ENCODE measurements at places on chromosomes 2 and 18. TPM values are rescaled to one million over a fixed set of nuclear protein-coding genes. Genes with fewer than 3 reads are reported as not detected.

DNA sequence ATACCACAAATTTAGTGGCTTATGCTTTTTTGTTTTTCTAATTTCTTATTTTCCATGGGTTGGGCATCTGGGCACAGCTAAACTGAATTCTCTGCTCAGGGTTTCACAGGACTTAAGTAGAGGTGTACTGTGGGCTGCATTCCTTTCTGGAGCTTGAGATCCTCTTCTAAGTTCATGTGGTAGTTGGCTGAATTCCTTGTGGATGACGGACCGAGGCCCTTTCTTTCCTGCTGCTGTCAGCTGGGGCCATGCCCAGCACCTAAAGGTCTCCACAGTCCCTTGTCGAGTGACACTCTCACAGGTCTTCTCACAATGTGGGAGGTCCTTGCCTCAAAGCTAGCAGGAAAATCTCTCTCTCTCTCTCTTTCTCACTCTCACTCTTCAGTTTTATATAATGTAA lies 433.5 kb upstream of the LRATD1 start:
- peak; percentile 15 for DNase-seq
- H3K4me3 ChIP-seq, result no peak overlapping the region
- H3K27me3 ChIP-seq, result no peaks in the 10 kb centered on the region
- H3K36me3 ChIP-seq, result no peaks in the 10 kb centered on the region
- H3K4me1 ChIP-seq, result no peaks in the 10 kb centered on the region

DNA sequence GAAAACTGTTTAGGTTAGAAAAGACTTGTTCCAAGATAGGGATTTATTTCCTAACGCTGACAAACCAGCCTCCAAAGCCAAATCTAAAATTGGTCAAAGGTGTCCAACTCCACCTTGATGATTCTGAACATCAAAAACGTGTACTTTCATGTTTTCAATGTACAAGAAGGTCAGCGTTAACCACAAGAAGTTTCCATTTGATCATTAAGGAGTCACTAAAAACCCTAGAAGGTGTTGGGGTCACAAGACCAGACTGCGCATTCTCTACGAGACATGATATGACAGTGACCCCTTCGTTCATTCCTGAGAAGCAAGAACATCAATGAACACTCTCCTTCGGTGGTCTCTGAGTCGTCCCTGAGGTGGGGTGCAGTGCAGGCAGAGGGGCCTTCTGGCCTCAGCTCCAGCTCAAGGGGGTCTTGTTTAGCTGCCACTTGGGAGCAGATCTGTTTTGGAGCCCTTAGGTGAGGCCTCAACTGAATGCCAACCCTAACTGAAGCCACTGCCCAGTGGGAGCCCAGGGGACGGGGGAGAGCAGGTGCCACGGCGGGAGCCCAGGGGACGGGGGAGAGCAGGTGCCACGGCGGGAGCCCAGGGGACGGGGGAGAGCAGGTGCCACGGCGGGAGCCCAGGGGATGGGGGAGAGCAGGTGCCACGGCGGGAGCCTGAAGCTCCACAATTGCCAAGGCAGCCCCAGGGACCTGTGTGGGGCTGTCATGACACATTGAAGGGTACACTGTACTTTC lies 55.2 kb downstream of the PARD6G start:
- H3K4me3 ChIP-seq, result no peak overlapping the region
- no peaks in the 10 kb centered on the region for H3K36me3 ChIP-seq
- DNase-seq, result no peak
- no peaks in the 10 kb centered on the region for H3K27me3 ChIP-seq

DNA sequence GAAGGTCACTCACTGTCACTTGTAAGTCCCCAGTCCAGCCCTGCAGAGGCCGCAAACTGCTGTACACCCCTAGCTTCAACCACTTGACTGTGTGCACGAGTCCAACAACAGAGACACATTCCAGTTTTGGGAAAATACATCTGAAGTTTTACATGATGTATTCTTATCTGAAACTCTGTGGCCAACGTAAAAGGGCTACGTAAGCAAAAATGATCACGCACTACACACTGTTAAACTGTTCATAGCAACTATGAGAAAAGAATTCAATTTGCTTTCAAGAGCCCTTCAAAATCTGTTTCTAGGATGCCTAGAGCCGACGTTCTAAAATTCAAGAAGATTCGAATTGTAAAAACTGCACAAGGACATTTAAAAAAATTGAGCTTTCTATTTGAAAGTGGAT lies 26.0 kb downstream of the EDAR start:
- no peak overlapping the region for H3K27ac ChIP-seq
- H3K36me3 ChIP-seq, result no peaks in the 10 kb centered on the region
- peaks cover 15% of the 10 kb centered on the region for H3K27me3 ChIP-seq
- no peak for DNase-seq

- no peak overlapping the region for H3K27ac ChIP-seq
- no peak overlapping the region for H3K4me3 ChIP-seq
- H3K4me1 ChIP-seq, result no peaks in the 10 kb centered on the region
- no peaks in the 10 kb centered on the region for H3K36me3 ChIP-seq
- peak; percentile 8 for DNase-seq
- no peaks in the 10 kb centered on the region for H3K27me3 ChIP-seq
These were observed 156.1 kb upstream of the CYRIA start for GRCh38 chr2:16821692-16822091.

- no peaks in the 10 kb centered on the region for H3K36me3 ChIP-seq
- no peaks in the 10 kb centered on the region for H3K4me1 ChIP-seq
- no peak for DNase-seq
- H3K27me3 ChIP-seq, result no peaks in the 10 kb centered on the region
These were observed 572.6 kb upstream of the GCFC2 start for GRCh38 chr2:76283350-76283749.

DNA sequence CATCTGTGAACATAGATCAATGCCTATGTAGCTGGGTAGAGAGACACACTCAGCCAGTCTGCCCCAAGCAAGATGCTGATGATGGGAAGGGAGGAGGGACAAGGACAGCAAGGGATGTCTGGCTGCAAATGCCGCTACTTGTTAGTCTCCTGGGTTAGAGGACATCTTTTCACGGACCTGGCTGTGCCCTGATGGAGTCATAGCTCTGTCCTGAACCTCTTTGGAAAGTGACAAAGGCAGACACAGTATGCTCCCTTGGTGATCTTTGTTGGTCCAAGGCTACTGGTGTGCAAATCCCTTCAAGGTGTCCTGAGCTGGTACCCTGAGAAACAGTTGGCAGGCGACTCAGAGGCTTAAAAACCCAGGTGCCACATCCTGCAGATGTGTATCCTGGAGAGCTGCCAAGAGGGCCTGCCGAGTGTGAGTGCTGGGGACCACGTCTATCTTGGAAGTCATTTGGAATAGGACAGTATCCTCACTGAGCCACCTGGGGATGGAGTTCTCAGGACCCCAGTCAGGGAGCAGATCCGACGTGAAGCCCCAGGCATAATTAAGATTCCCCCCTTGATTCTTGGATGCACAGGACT lies 10.8 kb downstream of the FOSL2 start:
- peaks cover 43% of the 10 kb centered on the region for H3K36me3 ChIP-seq
- H3K27me3 ChIP-seq, result no peaks in the 10 kb centered on the region
- H3K4me3 ChIP-seq, result no peak overlapping the region
- peaks cover 11% of the 10 kb centered on the region for H3K4me1 ChIP-seq
- DNase-seq, result no peak
- H3K27ac ChIP-seq, result no peak overlapping the region

GRCh38 chr2:70083344-70084156 lies 3.7 kb upstream of the PCBP1 start:
- peaks cover 7% of the 10 kb centered on the region for H3K4me1 ChIP-seq
- H3K27ac ChIP-seq, result no peak overlapping the region
- no peak overlapping the region for H3K4me3 ChIP-seq
- H3K27me3 ChIP-seq, result no peaks in the 10 kb centered on the region
- H3K36me3 ChIP-seq, result peaks cover 10% of the 10 kb centered on the region
- DNase-seq, result no peak

- no peak overlapping the region for H3K27ac ChIP-seq
- H3K4me1 ChIP-seq, result no peaks in the 10 kb centered on the region
- no peak for DNase-seq
- no peak overlapping the region for H3K4me3 ChIP-seq
- H3K27me3 ChIP-seq, result no peaks in the 10 kb centered on the region
- no peaks in the 10 kb centered on the region for H3K36me3 ChIP-seq
These were observed 25.0 kb downstream of the SPP2 start for GRCh38 chr2:234075518-234075915.

- no peaks in the 10 kb centered on the region for H3K4me1 ChIP-seq
- H3K36me3 ChIP-seq, result no peaks in the 10 kb centered on the region
- no peak overlapping the region for H3K27ac ChIP-seq
- no peaks in the 10 kb centered on the region for H3K27me3 ChIP-seq
- H3K4me3 ChIP-seq, result no peak overlapping the region
- DNase-seq, result no peak
These were observed 309.5 kb downstream of the KIAA1328 start for GRCh38 chr18:37138456-37138855.

The GALNT5 gene
- total RNA-seq, result 32.4 TPM

All from fibroblast of lung (primary cell).